ENCODE measurements at places on chromosomes 12 and 14.

- DNase-seq, result no peak
Observed at GRCh38 chr14:69318241-69318640, 58.3 kb downstream of the GALNT16 start.

DNA sequence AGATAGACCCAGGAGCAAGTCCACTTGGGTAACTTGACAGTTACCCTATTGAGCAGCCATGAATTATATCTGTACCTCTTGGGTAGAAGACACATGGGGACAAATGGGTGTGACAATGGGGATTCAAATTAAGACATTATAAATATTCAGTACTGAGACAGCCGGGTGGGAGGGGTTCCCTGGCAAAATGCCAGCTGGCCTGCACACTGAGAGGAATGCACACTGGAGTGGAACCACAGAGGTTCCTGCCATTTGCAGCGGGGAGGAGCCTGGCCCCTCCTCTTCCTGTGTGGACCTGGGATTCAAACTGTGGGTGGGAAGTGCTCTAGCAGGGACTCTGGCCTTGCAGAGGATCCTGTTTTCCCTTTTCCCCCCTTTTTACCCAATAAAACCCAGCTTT is 118.7 kb upstream of the CDKN3 start:
- DNase-seq, result no peak

DNA sequence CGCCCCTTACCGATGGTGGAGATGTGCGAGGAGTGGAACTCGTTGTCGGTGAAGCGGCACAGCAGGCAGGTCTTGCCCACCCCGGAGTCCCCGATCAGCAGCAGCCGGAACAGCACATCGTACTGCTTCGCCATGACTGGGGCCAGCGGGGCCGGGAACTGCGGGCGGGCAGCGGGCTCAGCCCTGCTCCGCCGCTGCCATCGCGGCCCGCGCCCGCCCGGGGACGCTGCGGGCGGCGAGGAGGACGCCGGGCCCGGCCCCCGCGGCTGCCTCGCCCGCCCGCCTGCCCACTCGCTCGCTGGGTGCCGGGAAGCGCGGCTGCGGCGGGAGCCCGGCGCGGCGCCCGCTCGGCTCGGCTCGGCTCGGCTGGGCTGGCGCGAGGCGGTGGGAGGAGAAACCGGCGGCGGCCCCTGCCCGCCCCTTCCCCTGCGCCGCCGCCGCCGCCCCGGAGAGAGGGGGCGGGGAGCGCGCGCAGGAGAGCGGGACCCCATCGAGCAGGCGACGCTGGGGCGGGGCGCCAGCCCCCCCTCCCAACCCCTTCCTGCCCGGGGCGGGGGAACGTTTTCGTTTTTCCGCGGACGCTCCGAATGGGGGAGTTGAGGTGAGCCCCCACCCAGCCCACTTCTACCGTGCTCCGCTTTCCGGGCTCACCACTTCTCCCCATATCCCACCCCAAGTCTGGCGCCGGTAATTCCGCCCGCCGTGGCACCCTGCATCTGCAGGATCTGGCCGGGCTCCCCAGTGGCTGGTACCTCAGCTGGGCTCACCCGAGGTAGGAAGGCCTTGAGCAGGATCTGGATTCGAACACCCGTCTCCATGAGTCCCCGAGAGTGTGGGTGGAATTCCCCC is at the start of gene RAB15:
RAB15 (minus strand) TSS at position 394 of the 849 bp plus-strand sequence; CDS start at position 134, 260 bp downstream.
- DNase-seq, result peak; percentile 3

DNA sequence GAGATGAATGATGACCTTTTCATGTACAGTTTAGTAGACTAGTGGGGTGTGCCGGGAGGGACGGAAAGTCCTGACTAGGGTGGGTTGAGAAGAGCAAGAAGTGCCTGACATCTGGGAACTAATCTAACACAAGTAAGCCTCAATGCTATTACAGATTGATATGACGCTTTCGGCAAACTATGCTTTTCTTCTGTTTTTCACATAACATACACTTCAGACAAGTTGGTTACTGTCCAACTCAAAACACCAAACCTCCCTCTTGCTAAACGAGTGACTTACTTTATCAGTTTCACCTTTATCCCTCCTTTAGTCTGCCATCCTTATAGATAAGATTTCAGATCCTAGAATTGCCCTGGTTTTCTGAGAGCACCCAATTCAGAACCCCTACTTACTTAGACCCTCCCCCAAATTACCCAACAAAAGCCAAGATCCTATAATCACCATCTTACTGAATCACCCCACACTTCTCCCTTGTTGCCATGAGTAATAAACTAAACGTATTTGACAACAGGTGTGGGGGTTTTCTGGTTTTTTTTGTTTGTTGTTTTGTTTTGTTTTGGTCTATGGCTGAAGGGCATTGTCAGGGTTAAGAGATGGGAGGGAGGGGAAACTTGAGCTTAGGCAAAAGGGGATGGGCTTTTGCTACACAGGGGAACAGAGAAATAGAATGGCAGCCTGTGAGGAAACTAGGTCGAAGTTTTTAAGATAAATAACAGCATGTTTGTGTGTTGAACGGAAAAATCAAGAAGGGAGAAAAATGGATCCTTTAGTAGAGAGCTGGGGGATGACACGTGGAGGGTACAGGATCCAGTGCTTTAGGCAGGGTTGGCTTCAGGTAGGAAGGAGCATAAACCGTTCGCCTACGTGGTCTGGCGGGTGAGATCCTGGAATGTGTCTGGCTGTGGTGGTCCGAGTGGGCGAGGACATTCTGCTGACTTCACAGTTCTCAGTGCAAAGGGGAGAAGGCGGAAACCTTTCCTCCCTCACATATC is 6.1 kb upstream of the PSMA3 start:
- peak; percentile 49 for DNase-seq

GRCh38 chr12:50059440-50060119 is 2.2 kb downstream of the ASIC1 start:
- no peak for DNase-seq

GRCh38 chr14:92794961-92795360 is 856 bp downstream of the GOLGA5 start:
- no peak for DNase-seq

GRCh38 chr12:98645572-98646067 is 530 bp downstream of the APAF1 start:
- DNase-seq, result peak; percentile 13

GRCh38 chr12:120537856-120538220 is 3.7 kb downstream of the RNF10 start:
- peak; percentile 13 for DNase-seq

GRCh38 chr12:121740847-121741246 is 28.3 kb downstream of the TMEM120B start:
- no peak for DNase-seq

GRCh38 chr14:24839617-24840203 is 205.7 kb upstream of the GZMB start:
- no peak for DNase-seq

DNA sequence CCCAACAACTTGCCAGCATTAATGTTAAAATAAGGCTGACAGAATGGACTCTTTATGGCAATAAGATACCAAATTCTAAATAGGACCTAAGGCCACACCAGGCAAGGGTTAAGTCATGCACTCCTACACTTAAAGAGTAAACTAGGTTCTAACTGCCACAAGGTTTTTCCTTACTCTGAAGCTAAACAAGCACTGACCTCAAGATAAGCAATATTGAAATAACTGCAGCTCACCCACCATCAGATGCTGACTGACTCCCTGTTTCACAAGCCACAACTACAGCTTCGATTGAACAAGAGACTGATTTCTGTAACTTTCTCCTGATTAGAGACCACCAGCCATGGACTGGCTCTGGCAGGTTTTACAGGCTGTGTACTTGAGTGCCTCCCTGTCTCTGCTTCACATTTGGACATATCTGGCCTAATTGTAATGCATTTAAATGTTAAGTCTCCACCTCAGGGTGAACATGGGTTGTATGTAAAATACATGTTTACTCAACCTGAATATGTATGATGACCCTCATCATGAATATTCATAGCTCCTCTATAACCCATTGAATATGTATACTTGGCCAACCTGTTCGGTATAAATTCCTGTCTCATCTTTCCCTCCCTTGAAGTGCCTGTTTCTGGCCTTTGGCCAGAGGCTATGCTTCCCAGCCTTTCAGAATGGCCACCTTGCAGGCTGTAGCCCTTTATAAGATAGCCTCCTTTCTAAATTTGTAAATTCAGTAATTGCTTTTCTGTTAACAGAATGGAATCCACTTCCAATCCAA is 70.5 kb upstream of the DAAM1 start:
- no peak for DNase-seq

- no peak for DNase-seq
Observed at GRCh38 chr12:52867642-52868041, 18.8 kb upstream of the KRT78 start.

DNA sequence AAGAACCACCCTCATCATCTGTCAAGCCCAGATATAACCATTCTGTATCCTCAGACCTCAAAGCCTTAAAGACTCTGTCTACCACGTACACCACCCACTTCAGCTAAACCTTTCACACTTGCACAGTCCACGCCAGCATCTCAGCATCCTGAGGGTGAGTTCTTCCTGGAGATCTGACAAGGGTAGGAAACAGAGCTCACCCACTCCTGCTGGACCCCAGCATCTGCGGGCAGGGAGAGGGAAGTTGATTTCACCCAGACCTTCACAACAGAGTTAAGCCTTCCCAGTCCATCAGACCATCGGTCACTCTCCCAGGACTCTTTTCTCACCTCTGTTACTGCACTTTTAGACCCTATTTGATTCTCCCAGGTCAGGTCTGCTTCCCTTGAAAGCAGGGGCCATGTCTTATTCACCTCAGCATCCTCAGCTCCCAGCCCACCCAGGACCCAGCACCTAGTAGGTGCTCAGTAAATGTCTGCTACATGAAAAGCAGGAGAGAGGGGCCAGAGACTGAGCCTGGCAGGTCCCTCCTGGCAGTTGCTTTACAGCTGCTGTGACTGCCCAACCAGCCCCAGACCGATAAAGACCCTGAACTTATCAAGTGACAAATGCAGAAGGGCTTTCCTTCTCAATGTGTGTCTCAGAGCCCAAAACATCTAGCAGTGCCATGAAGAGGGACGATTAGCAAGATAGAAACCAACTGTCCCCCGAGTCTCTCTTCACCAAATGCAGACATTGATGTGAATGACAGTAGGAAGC is 34.1 kb downstream of the ANO2 start:
- DNase-seq, result no peak

GRCh38 chr12:122732170-122732569 is 1.5 kb upstream of the HCAR1 start:
- DNase-seq, result no peak

GRCh38 chr12:75684678-75685616 is 173.5 kb upstream of the KRR1 start:
- DNase-seq, result peak; percentile 84

DNA sequence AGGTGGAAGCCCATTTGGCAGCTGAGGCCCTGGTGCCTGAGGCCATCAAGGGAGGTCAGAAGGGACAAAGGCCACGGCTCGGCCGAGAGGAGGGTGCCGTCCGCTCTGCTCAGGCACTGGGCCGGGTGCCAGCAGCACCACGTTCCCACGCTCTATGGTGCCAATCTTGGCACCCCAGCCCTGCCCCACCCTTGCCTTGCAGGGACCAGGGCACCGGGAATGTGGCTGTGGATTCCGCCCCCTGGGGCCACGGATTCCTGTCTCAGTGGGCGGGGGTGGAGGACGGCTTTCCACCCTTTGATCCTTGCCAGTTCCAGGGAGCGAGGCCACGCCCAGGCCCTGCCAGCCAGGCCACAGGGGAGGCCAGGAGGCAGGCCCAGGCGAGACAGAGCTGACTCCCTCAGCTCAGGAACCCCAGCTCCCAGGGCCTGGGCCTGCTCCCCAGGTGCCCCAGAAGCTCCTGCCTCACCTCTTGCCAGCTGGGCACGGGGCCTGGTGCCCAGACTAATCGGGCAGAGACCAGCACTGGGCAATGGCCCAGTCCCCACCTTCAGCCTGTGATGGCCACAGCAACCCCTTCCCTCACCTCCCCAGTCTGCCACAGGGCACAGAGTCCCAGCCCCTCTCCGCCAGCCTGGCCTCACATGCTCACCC is 26.4 kb upstream of the GPR132 start:
- no peak for DNase-seq

Data from fibroblast of mammary gland (primary cell).